Heart right ventricle (tissue), 16 donors: ENCODE measurements at places on chromosomes 2 and 18. TPM values are rescaled to one million over a fixed set of nuclear protein-coding genes. Genes with fewer than 3 reads are reported as not detected.

GRCh38 chr2:67002618-67003371 is 394.3 kb upstream of the ETAA1 start:
- no peak for DNase-seq

GRCh38 chr2:26609839-26610277 is 31.3 kb downstream of the CIB4 start:
- DNase-seq, result no peak

GRCh38 chr2:85945586-85945985 is 56.8 kb upstream of the ST3GAL5 start:
- no peak for DNase-seq

The KCMF1 gene
- 81.5 TPM for total RNA-seq

- no peak for DNase-seq
Observed at GRCh38 chr2:226647621-226648518, 151.8 kb downstream of the IRS1 start.

DNA sequence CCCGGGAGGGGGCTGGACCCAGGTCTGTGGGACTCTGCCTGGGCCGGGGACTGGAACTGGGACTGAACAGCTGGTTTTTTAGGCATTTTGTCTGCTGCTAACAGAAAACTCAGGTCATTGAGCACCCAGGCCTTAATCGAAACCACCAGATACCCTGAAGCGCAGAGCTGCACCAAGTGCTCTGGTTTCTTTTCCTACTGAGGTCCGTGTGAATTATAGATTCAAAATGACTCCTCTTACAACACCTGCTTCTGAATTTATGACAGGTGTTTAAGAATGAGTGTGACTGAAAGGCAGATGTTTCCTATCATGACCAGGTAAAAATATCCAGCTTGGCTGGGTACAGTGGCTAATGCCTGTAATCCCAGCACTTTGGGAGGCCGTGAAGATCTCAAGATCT is 47.8 kb downstream of the TRAPPC12 start:
- no peak for DNase-seq

GRCh38 chr2:197274349-197274748 is 36.2 kb downstream of the ANKRD44 start:
- DNase-seq, result no peak

The SERPINB12 gene
- not detected for total RNA-seq
